ENCODE measurements at places on chromosomes 7 and 10.
A peak's percentile ranks its signal among the peaks of the same experiment; 100 is the strongest.

- DNase-seq: no peak
Observed at GRCh38 chr7:123204206-123204835, 4.6 kb upstream of the SLC13A1 start.

GRCh38 chr10:83516788-83517187 lies 622.5 kb upstream of the GHITM start:
- DNase-seq: no peak

DNA sequence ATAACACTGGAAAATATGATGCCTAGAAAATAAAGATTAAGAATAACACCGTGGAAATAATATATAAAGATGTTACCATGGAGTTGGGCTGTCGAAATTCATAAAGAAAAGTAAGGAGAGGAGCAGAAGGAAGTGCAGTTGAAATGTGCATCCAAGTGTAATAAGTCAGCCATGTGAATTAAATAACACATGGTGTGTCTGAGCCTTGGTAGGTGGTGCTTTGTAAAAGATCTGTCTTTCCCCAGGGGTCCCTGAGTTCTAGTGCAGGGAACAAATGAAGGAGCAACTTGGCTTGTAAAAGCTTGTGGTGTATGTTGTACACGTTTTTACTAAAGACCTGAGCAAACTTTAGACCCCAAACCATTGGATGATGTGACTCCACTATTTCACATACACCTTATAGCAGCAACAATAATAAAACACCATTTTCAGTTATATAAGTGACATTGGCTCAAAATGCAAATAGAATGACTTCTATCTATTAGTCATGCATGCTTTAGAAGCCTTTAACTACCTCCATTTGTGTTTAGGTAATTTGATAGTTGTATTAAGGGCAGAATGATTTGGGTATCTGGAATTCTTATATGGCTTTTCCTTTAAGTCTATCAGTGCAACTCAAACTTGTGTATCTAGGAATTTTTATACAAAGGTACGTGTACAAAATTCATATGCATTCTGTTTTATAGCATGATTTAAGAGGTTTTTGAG lies 11.3 kb downstream of the STARD3NL start:
- no peak for DNase-seq

GRCh38 chr7:30750683-30751650 lies 968 bp upstream of the INMT start:
- DNase-seq: no peak

- peak; percentile 82 for DNase-seq
Observed at GRCh38 chr10:73781879-73782748, at the start of gene CHCHD1. CHCHD1 (plus strand) TSS chr10:73782048; CDS start chr10:73782076, 28 bp downstream.

- no peak for DNase-seq
Observed at GRCh38 chr7:99036546-99037111, 107.3 kb downstream of the SMURF1 start.

Data from CD4-positive, alpha-beta T cell treated with Interleukin-6 at 100 ng/mL for 8 hours (primary cell).